Spleen (tissue), 13 donors: ENCODE measurements at places on chromosomes 3 and 15. TPM values are rescaled to one million over a fixed set of nuclear protein-coding genes. Genes with fewer than 3 reads are reported as not detected.

IQCH gene
- polyA plus RNA-seq, result 0.32 TPM

IREB2 gene
- 9.6 TPM for polyA plus RNA-seq

AMOTL2 gene
- polyA plus RNA-seq, result 15.7 TPM

ABI3BP gene
- polyA plus RNA-seq, result 4.2 TPM

FBN1 gene
- 6.7 TPM for polyA plus RNA-seq

EAF1 gene
- 4.0 TPM for polyA plus RNA-seq

PODXL2 gene
- polyA plus RNA-seq, result 2.7 TPM

PLXNB1 gene
- polyA plus RNA-seq, result 12.3 TPM

CAPN3 gene
- 20.3 TPM for polyA plus RNA-seq

HHATL gene
- polyA plus RNA-seq, result not detected

PLIN1 gene
- 1.0 TPM for polyA plus RNA-seq

CCDC54 gene
- not detected for polyA plus RNA-seq

ZNF80 gene
- not detected for polyA plus RNA-seq

HIGD2B gene
- polyA plus RNA-seq, result not detected

NLGN1 gene
- not detected for polyA plus RNA-seq

PTX3 gene
- 12.2 TPM for polyA plus RNA-seq

RARRES1 gene
- polyA plus RNA-seq, result 6.2 TPM

C3orf49 gene
- not detected for polyA plus RNA-seq

PIGX gene
- 6.7 TPM for polyA plus RNA-seq

PRICKLE2 gene
- 0.51 TPM for polyA plus RNA-seq

CMTM8 gene
- 1.4 TPM for polyA plus RNA-seq

SH2D7 gene
- polyA plus RNA-seq, result not detected

TICRR gene
- polyA plus RNA-seq, result 0.59 TPM

SLC4A7 gene
- 5.7 TPM for polyA plus RNA-seq

PTPRG gene
- polyA plus RNA-seq, result 1.6 TPM

IQCF6 gene
- not detected for polyA plus RNA-seq

TGM5 gene
- not detected for polyA plus RNA-seq

ALDH1A3 gene
- polyA plus RNA-seq, result 1.1 TPM

C2CD4A gene
- 0.06 TPM for polyA plus RNA-seq

CRTC3 gene
- polyA plus RNA-seq, result 11.6 TPM

LSM3 gene
- 15.8 TPM for polyA plus RNA-seq

PLSCR4 gene
- polyA plus RNA-seq, result 4.7 TPM

KLF15 gene
- 3.1 TPM for polyA plus RNA-seq

SV2B gene
- 1.2 TPM for polyA plus RNA-seq

SLC6A11 gene
- polyA plus RNA-seq, result 0.35 TPM

PRTG gene
- polyA plus RNA-seq, result 0.03 TPM

SMAD6 gene
- polyA plus RNA-seq, result 3.5 TPM

NBEAL2 gene
- 44.0 TPM for polyA plus RNA-seq

WNT5A gene
- 1.5 TPM for polyA plus RNA-seq

SUMF1 gene
- 6.3 TPM for polyA plus RNA-seq

MEX3B gene
- polyA plus RNA-seq, result 0.99 TPM

KIF15 gene
- 4.2 TPM for polyA plus RNA-seq

SCN5A gene
- 0.06 TPM for polyA plus RNA-seq

PPP2R3A gene
- polyA plus RNA-seq, result 0.58 TPM

CCR2 gene
- polyA plus RNA-seq, result 5.0 TPM

PLA2G4E gene
- polyA plus RNA-seq, result not detected

EXD1 gene
- polyA plus RNA-seq, result not detected
